ENCODE measurements at places on chromosomes 13 and 19.

GRCh38 chr19:34319785-34320184 lies 45.2 kb upstream of the GPI start:
- DNase-seq: no peak

DNA sequence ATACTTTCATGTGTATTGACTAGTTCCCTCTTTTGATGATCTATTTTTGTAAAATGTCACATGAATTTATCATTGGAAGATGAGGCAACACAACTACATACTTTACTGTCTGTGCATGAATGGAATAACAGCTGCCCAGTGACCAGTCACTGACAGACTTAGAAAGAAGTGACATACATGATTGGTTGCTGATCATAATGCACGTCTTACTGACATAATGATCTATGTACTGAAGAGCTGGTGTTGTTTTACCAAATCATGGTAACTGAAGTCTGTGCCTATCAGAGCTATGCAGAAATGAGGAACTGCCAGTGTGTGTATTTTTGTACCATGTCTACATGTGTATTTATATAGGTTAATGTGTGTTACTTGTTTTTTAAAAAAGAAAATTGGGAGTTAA lies 26.5 kb downstream of the GPR18 start:
- no peak for DNase-seq

DNA sequence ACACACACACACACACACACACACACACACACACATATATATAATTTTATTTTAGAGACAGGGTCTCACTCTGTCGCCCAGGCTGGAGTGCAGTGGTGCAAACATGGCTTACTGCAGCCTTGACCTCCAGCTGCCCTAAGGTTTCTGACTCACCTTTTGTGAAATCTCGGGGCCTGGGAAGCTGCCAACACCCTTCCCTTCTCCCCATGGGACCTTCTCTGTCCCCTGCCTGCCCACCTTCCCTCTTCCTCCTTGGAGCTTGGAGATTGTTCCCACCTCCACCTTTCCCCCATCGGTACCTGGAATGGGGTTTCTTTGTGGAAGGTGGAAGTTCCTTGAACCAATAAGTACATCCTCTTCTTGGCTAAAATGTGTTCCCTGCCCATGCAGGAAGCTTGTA lies 6.3 kb downstream of the ARRDC5 start:
- DNase-seq: no peak

DNA sequence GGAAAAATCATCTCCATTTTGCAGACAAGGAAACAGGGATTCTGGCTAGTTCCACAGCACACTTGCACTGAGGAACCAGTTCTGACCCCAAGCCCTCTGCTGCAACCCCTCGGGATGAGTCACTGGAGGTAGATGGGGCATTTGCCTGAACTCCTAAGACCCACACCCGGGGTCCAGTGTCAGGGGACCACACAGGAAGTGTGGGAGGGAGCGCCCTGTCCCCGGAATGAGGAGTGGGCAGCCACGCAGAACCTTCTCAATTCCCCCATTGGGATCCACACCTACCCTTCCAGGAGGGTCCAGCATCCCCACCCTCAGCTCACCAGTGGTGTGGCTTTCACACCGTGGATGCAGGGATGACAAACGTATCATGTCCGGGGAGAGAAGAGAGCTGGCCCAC lies 62.7 kb downstream of the TSHZ3 start:
- DNase-seq: no peak

DNA sequence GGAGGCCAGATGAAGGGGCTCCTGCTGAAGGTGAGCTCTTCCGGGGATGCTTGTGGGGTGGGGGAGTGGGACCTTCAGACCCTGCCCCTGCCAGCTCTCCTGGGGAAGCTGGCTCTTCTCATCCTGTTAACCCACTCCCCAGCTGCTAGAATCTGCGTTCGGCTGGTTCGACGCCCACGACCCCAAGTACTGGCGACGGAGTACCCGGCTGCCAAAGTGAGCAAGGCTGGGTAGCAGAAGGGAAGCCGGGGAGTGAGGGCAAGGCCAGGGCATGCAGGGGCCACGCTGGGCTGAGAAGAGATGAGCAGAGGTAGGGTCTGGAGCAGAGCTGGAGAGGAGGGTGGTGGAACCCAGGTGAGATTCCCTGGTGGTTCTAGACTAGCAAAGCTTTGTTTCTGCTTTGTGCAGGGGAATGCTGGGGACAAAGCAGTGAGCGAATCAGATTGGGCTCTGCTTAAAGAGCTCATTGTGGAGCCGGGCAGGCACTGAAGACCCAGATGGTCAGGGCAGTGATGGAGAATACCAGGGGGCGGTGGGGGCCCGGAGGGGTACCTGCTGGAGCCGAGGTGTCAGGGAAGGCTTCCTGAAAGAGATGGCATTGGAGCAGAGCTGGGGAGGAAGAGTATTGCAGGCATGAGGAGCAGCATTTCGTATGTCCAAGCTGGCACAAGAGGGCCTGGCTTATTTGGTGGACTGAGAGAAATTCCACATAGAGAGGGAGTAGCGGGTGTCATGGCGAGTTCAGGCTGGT lies 10.3 kb downstream of the KMT2B start:
- DNase-seq: no peak

DNA sequence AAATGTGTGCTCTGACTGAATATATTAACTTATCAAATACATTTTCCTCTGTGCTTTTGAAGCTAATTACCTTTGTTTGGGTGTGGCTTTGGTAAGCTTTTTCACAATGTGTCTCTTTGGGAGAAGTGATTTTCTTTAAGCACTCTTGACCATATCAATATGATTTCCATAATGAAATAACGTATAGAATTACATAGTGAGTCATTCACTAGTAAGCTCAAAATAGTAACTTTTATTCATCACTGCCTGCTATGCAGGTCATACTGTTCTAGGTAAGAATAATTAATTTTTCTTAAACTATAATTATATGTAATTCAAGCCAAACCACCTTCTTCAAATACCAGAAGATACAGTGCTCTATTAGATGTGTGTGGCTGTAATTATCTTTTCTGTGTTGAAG lies 480.7 kb downstream of the MYO16 start:
- DNase-seq: no peak

- DNase-seq: no peak
Observed at GRCh38 chr13:32577032-32577431, 9.2 kb upstream of the PDS5B start.

DNA sequence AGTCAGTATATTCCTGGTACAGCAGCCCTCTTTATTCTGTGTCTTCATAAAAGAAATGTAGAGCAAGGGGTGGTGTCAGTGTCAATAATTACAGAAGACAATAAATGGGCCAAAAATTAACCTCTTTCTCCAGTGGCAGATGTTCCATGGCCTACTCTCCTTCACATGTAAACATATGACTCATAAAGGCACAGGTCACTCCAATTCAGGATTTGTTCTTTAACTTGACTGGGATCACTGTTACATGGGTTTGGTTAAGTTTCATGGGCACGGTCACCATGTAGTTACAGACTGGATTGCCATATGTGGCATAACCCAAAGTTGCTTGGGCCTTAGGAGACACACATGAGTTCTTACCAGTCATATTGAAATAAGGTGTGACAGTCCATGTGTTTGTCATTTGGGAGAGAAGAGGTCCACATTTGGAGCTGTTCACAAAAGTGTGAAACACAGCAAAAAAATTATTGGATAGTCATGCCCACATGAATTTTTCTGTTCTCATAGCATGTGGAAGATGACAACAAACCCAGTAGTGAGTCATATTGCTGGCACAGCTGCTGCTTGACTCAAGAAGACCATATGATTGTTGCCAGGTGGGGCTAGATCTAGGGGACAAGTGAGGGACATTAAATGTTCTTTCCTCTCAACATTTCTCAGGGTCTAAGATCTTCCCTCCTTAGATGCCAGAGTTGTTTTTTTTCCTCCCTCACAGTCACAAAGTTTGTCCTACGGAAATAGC lies 68.1 kb upstream of the HTR2A start:
- DNase-seq: no peak

- DNase-seq: no peak
Observed at GRCh38 chr13:107375701-107376340, 807.9 kb upstream of the ARGLU1 start.

DNA sequence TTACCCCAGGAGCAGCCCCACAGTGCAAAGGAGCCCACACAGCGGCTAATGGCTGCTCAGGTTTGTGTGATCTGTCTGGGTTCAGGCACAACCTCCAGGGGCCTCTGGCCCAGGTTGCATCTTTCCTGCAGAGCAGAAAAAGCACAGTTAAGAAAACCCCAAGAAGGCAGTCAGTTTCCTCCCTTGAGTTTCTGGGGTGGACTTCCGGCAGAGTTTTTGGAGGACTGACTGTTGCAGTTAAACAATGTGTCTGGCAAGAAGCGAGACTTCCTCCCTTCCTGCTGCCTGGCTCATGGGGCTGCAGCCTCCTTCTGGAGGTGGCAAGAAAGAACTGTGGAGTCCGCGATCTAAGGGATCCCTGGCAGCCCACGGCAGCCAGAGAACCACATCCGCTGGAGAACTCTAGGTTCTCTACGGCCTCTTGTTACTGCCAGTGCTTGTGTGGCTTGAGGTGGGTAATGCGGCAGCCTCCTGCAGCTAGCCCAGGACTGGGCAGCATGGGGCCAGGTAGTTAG lies 114.4 kb downstream of the ZDHHC20 start:
- no peak for DNase-seq

DNA sequence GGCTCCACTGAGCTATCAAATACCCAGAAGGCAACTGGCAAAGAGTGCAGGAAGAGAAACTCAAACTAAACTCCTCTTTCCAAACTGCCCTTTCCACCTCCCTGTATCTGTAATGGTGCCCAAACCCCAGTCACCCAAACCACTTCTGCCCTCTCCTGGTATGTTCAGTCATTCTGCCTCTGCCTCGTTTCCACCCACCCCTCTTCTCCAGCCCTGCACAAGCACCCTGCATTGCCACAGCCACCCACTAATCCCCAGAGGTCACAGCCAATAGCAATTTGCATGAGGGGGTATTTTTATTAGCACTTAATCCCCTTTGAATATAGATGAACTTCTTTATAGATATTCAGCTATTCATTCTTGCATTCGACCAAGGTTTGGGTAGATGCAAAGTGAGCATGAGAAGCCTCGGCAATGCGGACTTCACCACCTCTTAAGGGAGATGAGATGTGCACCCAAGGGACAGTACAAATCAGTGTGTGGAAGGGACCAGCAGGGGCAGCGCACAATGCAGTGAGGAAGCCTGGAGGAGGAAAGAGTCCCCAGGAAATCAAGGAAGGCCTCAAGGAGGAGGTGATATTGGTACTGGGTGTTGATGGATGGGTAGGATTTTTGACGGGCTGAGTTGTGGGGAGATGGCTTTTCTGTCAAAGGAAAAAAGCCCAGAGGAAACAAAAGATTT lies 12.4 kb downstream of the TMEM272 start:
- no peak for DNase-seq

GRCh38 chr13:93818345-93818744 lies 591.7 kb downstream of the GPC6 start:
- no peak for DNase-seq

DNA sequence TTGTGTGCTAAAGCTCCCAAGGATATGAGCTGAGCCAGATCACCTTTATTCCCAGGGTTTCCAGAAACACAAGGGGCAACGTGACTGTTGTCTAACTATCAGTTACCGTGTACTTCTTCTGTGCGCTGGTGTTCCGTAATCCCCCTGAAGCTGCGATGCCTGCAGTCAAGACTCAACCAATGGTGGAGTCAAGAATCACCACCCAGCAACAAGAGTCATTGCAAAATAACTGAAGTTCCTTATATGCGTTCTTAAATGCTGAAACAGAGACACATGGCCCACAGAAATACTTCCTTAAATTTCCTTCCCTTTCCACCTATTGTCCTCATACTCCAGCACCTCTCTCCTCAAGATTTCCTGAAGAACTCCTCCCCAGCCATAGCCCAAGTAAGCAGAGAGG lies 200.2 kb downstream of the KATNAL1 start:
- DNase-seq: no peak

DNA sequence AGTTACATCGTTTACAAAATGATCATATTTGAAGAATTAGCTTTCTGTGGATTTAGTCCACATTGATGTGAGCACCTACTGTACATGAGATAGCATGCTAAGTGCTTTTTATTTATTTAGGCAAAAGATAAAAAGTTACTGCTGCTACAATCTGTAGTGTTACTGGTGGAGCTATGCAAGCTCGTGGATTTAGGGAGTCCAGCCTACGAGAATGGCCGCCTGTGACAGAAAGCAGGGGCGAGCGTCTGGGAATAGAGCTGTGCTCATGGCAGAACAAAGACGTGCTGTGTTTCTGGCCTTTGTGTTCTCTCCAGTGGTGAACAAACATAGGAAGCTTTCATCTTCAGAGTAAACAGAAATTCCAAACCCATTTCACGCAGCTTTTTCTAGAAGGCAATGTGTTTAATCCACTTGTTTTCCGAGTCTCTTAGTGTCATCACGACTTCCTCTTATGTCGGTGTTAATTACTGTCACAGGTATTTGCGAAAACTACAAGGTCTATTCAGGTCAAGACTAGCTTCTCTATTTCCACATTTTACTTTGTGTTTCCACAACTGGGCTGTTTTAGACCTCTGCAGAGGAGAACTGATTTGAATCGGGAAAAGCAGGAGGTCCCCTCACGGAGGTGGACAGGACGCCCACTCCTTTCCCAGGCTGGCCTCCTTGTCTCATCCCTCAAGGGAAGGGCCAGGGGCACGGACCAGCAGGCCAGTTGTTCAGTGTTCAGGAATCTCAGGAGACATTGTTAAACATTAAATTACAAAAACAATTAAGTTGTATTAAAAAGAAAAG lies 67.3 kb downstream of the ATP11A start:
- no peak for DNase-seq
